Stimulated activated CD8-positive, alpha-beta memory T cell treated with anti-CD3 and anti-CD28 coated beads, Interleukin-4, amount 100 ng/mL, for 1 hour (primary cell): ENCODE measurements at places on chromosomes 3 and 15.

- DNase-seq = no peak
Observed at GRCh38 chr3:133138017-133138416, 99.8 kb downstream of the TMEM108 start.

- DNase-seq = no peak
Observed at GRCh38 chr15:38652998-38653397, 88.4 kb upstream of the RASGRP1 start.

- no peak for DNase-seq
Observed at GRCh38 chr3:103295974-103296570, 861.3 kb downstream of the ZPLD1 start.

- no peak for DNase-seq
Observed at GRCh38 chr15:66630801-66631351, 65.1 kb upstream of the LCTL start.

- DNase-seq = no peak
Observed at GRCh38 chr15:69593488-69593887, 140.9 kb downstream of the RPLP1 start.

GRCh38 chr3:66836363-66837152 is 161.5 kb upstream of the KBTBD8 start:
- no peak for DNase-seq

- DNase-seq = no peak
Observed at GRCh38 chr3:108035751-108036150, 55.1 kb downstream of the CD47 start.

- no peak for DNase-seq
Observed at GRCh38 chr3:19901337-19901736, 32.7 kb downstream of the EFHB start.

DNA sequence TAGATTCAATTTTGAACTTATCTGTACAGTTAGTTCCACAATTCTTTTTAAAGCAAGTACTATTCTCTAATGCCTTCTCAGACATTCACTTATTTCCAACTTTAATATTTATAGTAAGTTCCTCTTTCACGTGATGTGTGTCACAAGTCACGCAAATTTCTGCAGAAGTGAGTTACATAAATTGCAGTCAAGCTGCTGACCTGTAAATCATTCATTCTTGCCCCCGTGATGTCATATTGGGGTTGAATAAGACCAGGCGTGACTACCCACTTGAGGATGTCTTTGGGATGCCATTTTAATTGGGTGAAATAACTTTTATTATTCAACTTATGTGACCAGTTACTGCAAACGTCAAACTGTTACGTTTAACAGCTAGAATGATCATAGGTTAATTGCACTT is 15.1 kb downstream of the PPARG start:
- no peak for DNase-seq

GRCh38 chr3:9110316-9110715 is 139.1 kb downstream of the SRGAP3 start:
- no peak for DNase-seq

DNA sequence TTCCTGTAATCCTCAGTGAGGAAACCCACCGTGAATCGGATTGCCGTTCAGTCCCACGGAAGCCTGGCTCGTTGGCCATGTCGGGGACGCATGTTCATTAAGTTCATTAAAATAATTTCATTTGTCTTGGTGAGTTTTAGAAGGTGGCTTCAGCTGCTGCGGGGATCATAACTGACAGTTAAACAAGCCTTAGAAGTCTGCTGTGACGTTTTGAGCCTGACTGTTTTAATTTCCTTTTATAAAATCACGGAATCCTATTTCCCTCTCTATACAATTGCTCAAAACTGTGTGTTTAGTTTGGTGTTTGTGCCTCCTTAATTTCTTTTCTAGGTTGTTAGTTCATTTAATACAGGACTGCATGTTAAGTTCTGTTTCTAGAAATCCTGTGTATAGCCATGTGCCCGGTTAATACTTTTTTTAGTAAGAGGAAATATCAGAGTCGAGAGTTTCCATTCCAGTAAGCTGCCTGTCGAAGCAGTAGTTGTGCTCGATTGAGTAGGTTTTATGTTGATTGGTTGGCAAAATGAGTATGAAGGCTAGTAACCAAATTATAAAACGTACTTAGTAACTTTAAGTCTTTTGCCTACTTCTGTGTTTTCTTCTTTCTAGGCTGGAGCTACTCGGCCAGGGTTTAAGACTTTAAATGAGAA is 705 bp downstream of the NIPA2 start:
- DNase-seq = no peak

DNA sequence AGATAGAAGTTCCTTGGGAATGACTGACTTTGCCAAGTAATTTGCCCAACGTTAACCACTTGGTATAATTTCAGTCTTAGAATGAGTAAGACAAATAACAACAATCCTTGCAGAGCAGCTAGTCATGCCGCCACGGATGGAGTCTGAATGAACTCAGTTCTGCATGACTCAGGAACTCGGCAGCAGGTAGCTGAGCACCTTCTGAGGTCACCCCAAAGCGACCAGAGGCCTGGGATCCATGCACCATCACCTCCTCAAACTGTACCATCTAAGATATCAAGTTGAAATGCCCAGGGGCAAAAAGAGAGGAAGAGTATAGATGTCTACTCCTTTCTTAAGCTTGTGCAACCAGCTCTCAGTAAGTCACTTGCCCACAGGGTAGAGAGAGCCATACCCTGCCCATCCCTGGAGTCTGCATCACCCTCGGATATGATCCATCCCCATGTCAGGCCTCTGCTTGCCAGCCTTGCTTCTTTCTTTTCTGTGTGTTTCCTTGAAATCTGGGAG is 8.5 kb upstream of the CDCP1 start:
- DNase-seq = no peak

DNA sequence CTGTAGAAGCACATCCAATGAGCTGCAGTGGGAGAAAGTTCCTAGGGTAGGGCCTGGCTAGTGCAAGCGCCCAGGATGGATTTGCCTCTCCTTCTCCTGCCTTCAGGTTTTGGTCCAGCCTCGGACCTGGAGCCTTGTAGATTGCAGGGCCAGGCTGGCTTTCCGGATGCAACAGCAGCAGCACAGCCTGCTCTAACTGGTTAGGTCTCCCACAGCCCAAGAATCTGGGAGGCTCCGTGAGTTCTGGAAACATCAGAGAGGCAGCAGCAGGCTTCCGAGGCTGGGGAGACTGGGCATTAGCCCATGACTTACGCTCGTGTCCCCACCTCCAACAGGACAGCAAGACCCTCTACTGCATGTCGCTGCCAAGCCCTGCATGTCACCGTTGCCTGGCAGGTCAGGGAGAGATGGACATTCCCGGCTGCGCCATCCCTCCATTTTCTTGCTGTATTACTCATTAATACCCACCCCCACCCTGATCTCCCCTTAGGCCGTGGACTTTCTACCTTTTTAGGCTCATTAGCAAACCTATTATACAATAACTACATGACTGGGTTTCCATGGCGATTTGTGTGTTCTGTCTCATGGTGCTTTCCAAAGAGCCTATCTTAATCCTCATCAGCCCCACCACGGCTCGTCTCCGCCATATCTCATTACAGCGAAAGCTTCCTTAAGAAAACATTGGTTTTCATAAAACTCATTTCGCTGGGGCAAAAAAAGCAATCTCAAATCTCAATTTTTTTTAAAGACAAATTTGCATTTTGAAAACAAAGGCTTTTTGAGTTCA is 40.9 kb upstream of the RGMA start:
- DNase-seq = no peak

DNA sequence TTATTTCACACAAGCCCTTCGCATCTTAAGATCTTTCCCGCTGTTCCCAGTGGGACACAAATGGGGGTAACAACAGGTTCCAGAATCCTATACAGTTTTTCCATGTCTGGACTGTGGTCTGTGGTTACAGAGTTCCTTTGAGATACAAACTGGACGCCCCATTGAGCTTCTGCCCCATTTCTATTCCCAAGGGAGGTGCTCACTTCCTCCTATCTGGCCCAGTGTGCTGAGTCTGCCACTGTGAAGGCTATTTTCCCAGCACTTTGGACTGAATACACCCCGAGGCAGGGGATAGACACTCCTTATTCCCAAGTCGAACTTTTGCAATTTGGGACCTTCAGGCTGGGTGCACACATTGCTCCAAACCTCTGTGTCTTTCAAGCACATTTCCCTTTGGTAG is 44.0 kb downstream of the MESD start:
- no peak for DNase-seq

- no peak for DNase-seq
Observed at GRCh38 chr15:40826423-40827075, 2.0 kb downstream of the PPP1R14D start.

GRCh38 chr15:66860844-66861243 is 158.8 kb downstream of the SMAD6 start:
- DNase-seq = no peak

- DNase-seq = no peak
Observed at GRCh38 chr3:112394003-112394640, 61.2 kb downstream of the CD200 start.

DNA sequence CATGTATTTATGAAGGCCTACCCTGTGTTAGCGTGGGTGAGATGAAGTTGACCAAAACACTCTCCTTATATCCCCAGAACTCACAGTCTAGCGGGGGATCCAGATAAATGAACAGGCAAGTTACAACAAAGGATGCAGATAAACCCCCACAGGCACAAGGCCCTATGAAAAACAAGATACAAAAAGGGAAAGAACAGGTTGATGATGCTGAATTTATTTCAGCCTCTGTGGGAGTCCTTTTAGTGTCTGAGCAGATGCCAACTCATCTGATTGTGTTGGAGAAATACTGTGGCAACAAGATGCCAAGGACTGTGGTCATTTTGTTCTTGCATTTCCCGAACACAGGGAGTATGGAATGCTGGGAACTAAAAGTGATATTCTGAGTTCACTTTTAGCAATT is 300.0 kb downstream of the CHST2 start:
- DNase-seq = no peak

DNA sequence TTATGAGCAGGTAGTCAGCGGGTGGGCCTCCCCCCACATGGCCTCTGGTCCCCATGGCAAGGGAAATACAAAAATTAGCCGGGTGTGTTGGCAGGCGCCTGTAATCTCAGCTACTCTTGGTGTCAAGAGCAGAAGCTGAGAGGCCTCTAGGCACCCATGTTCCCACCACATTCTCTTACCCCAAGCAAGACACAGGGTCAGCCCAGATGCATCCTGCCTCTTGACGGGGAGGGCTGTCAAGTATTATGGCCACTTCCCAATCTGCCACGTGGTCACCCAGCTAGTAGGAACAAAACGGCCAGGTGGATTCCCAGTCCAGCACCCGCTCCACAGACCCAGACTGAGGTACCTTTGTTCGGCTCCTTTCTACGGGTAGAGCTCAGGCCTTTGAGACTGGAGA is 16.2 kb upstream of the SLC6A6 start:
- no peak for DNase-seq

GRCh38 chr15:100671858-100672543 is 69.6 kb downstream of the ASB7 start:
- no peak for DNase-seq

- no peak for DNase-seq
Observed at GRCh38 chr3:112372396-112372795, 39.4 kb downstream of the CD200 start.

DNA sequence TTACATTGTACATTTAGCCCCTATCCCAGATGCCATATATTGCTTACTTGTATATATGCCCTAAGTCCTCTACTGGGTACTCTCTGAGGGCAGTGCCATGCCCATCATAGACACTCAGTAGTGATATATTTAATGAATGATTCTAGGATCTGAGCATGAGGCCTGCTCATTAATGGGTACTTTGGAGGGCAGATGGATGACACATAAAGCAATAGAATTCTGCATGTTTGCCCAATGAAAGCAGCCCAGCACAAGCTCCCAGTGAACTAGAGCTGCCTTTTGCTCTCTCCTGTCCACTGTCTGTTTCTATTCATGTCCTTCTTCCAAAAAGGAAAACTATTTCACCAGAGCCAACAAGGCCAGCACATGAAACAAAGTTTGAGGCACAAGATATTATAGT is 63.9 kb downstream of the TGFBR2 start:
- no peak for DNase-seq

- no peak for DNase-seq
Observed at GRCh38 chr3:127304121-127304744, 16.4 kb upstream of the PRR20G start.

DNA sequence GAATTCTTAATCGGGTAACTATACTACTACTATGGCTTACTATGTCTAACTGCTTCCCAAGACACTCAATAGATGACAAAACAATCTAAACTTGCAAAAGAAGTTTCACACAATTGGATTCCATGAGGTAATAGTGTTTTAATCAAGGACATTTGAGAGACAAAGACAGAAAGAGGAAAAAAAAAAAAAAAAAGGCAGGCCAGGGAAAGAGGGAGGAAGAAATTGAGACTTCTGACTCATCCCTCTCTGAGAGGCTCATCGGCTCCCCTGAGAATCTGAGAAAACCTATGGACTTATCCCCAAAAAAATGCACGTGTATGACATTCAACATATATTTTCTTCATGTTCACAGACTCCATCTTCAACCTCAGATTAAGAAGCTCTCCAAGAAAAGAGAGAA is 61.0 kb downstream of the SCAPER start:
- no peak for DNase-seq

GRCh38 chr15:44775953-44776352 is 39.6 kb downstream of the TRIM69 start:
- no peak for DNase-seq

DNA sequence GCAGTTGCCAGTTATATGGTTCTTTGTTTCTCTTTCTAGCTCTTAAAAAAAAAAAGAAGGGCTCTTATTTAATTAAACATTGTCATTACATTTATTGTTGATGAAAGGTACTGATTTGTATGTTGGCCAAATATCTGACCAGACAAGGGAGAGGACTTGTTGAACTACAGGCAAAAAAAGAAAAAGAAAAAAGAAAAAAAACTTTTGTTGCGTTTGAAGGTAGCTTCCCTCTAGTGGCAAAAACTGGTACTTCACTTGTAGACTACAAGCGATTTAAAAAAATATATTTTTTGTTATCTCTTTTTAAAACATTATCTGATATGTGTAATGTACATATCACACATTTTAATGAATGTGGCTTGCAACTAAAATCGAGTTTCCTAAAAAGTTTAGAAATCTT is 280.6 kb downstream of the ROBO2 start:
- DNase-seq = no peak

DNA sequence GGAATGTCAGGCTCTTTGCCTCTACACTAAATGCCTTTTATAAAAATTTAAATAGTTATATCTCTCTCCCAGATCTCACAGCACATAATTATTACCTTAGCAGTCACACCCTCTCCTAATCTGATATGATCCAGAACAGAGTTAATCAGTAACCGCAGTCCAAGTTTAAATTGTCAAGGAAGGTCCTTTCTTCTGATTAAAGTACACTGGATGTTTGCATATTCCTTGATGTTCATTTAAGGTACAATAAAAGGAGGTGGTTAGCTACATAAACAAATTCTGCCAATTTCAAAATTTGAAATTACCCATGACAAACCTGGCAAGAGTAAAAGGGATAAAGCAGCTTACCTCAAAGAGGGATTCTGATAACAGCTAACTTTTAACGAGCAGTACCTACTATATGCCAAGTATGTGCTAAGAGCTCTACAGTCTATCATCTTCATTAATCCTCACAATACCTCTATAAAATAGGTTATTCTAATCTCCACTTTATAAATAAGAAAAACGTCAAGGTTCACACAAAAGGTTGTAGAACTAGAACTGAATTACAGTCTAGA is 4.3 kb downstream of the GOLIM4 start:
- DNase-seq = no peak
